Lower leg skin (tissue), 4 donors: ENCODE measurements at places on chromosomes 3 and 15. TPM values are rescaled to one million over a fixed set of nuclear protein-coding genes. Genes with fewer than 3 reads are reported as not detected.

The AGTR1 gene
- 17.6 TPM for total RNA-seq

The CCPG1 gene
- total RNA-seq: 36.1 TPM

The MYO5C gene
- total RNA-seq: 18.1 TPM

The CCR2 gene
- total RNA-seq: not detected

The KLF13 gene
- 119 TPM for total RNA-seq

The CLDN16 gene
- 1.1 TPM for total RNA-seq

The GOLGA8T gene
- total RNA-seq: not detected

The TPRG1 gene
- 33.3 TPM for total RNA-seq

DNA sequence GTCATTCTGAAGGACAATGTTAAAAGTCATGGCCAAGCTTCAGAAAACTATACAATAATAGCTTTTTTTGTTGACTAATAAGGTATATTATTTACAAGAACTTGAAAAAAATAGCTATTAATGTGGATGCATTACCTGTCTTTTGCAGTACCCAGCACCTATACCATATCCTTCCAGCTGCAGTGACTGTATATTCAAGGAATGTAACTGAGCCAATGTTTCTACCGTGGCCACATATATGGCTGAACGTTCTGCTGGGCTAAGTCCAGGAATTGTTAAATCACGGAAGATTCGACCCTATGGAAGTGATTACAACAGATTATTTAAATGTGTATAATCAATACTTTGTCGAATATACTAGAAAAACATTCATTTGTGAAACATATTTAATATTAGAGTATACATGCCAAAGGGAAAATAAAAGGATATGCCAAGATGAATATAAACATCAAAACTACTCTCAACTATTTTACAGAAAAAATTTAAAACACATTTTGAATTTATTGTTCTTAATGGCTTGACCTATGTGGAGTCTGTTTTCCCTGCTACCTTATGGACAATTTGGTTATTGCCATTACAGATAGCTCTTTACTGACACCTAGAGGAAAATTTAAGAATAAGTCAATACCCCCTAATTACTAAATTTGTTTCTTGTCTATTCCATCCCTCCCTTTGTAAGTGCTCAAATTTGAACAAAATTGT, 17.6 kb downstream of the ACAD11 start:
- DNase-seq: no peak

- no peak for DNase-seq
Observed at GRCh38 chr3:188170461-188171459, 16.8 kb downstream of the LPP start.

DNA sequence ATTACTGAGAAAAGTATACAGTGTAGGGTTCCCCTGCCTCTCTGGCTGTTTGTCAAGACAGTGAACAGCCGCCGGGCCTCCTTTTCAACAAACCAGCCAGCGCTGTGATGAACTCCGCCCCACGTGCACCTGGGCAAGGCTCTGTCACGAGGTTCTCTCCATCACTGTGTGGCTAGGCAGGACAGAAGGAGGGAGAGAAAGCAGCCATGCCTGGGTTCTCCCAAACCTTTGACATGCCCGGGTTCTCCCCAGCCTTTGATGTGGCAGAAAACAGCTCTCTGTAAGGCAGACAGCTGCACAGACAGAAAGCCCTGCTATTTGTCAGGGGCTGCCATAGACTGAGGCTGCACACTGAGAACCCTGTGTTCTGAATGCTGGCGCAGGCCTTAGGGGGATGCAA, 101.4 kb upstream of the TRPM1 start:
- no peak for DNase-seq

DNA sequence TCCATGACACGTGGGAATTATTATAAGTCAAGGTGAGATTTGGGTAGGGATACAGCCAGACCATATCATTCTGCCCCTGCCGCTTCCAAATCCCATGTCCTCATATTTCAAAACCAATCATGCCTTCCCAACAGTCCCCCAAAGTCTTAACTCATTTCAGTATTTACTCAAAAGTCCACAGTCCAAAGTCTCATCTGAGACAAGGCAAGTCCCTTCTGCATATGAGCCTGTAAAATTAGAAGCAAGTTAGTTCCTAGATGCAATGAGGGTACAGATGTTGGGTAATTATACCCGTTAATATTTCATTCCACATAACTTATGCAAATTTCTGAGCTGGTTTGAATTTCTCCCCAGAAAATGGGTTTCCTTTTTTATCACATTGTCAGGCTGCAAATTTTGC, 47.7 kb downstream of the RNF111 start:
- no peak for DNase-seq

DNA sequence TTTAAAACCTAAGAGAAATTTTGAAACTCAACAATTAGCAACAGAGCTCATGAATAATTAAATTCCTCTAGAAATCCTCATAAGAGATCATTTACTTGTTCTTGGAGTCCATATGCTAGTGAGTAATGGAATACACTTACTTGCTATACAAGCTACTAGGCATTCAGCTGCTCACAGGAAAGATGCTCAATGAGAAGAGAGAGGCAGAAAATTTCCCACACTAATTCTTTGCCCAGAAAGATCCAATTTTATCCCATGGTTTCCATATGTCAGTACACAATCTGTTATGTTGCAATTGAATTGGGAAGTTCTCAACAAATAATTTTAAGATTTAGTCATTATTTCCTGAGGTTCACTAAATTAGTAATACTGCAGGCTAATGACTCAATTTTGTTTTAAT, 310.4 kb downstream of the RYR3 start:
- no peak for DNase-seq

DNA sequence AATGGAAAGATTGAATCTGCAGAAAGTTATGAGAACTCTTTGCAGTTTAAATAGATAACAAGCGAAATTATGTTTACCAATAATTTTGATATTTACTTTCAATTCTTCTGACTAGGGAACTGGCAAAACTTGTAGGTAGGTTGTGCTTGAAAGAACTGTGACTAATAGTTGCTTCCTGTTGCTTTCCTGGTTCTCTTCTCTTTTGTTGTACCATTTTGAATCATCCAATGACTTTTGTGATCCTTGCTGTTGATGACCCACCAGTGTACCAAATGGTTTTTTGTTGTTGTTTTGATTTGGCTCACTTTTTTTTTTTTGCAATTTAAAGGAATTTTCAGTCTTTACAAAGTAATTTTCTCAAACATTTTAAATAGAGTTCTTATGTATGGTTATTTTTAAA, 64.9 kb upstream of the DCBLD2 start:
- DNase-seq: no peak

DNA sequence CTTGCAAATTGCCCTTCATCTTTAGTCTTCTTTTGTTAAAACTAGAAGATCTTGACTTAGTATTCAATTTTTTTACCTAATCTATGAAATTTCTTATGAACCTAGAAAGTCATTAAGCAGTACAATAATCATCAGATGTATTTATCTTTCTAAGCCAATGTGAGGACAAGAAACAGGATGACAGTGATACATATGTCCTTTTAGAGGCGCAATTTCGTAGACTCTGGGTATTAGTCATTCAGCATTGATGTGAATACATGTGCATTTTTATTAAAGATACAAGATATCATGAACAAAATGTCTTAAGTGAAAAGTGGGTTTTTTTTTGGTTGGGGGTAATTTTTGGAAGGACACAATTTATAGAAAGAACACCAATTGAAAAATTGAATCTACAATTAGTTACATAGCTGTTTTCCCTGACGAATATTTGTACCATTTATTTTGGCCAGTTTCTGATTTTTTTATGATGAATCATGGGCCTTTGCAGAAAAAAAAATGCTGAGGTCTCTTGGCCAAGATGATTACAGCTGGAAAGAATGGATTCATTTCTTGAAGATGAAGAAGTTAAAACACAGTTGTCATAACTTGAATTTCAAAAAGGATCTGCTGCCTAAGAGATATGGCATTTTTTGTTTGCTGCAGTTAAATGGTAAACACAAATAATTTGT, 48.9 kb upstream of the AGTR1 start:
- no peak for DNase-seq

GRCh38 chr15:95558131-95558530, 772.4 kb upstream of the NR2F2 start:
- no peak for DNase-seq

DNA sequence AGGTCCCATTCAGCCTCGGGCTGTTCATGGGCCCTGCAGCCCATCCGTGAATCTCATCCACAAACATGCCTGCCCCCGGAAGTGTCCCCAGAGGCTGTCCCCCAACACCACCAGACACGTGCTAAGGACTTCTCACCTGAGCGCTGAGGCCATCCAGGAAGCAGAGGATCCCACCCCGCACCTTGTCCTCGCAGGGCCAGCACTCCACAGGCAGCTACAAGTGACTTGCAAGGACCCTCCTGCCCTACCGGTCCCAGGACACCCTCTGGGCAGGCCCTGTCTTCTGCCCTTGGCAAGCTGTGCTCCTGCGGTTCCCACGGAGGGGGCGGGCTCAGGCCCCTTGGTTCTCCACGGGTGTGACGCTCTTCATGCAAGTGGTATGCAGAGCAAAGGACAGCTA, 146.0 kb downstream of the NUP210 start:
- no peak for DNase-seq

DNA sequence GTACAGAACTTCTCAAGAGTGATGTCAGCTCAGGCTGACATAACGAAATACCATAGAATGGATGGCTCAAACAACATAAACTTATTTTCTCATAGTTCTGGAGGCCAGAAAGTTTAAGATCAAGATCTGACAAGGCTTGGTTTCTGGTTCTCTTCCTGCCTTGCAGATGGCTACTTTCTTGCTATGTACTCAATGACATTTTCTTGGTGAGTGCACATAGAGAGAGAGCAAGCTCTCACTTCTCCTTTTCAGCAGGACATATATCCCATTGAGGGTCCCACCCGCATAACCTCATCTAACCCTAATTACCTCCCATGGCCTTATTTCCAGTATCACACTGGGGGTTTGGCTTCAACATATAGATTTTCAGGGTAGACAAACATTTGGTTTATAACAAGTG, 1072.1 kb downstream of the PLOD2 start:
- DNase-seq: no peak

GRCh38 chr15:57827021-57827420, 120.5 kb downstream of the POLR2M start:
- DNase-seq: no peak

DNA sequence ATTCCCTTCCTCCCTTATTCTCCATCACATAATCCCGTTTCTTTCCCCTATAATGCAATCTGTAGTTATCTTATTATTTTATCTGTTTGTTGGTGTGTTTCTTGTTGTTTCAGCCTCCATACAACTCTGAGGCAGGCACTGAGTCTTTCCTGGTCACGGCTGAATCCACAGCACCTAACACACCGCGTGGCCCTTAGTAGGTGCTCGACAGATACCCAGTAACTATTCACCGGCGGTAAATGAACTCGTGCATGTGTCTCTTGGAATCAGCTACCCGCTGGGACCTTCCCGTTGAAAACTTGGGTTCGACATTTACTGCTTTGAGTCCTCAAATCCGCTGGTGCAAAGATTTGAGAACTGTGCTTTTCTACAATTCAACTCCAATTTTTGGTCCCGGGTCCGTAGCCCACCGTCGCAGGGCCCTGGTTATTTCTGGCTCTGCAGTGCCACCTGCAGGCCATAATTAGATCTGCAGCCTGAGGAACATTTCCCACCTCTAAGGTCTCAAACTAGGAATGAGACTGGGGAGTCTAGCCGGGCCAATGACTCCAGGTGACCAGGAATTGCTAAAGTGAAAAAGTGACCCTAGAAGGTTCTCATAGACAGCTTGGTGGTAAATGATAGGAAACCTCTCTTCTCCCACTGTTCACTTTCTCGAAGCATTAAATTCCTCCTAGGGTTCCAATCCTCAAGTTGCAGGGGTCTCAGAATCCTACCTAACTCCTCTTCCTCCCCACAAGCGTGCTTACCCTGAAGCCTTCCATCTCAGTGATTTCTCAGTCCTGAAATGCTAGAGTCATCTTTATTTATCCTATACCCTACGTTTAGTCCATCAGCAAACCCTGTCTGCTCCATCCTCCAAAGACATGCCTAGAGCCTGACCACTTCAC, 40.0 kb upstream of the TRH start:
- DNase-seq: no peak
